Putamen (tissue), 1 donor: ENCODE measurements at places on chromosomes 11 and 22.

DNA sequence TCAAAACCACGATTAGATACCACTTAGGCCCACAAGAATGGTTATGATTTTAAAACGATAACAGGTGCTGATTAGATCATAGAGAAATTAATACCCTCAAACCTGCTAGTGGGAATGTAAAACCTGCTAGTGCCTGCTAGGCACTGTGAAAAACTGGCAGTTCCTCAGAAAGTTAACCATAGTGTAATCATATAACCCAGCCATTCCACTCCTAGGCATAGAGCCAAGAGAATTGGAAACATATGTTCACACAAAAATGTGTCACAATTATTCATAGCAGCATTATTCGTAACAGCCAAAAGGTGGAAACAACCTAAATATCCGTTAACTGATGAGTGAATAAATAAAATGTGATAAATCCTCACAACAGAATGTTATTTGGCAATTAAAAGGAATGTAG, 122.2 kb upstream of the SYN3 start:
- DNase-seq: no peak

DNA sequence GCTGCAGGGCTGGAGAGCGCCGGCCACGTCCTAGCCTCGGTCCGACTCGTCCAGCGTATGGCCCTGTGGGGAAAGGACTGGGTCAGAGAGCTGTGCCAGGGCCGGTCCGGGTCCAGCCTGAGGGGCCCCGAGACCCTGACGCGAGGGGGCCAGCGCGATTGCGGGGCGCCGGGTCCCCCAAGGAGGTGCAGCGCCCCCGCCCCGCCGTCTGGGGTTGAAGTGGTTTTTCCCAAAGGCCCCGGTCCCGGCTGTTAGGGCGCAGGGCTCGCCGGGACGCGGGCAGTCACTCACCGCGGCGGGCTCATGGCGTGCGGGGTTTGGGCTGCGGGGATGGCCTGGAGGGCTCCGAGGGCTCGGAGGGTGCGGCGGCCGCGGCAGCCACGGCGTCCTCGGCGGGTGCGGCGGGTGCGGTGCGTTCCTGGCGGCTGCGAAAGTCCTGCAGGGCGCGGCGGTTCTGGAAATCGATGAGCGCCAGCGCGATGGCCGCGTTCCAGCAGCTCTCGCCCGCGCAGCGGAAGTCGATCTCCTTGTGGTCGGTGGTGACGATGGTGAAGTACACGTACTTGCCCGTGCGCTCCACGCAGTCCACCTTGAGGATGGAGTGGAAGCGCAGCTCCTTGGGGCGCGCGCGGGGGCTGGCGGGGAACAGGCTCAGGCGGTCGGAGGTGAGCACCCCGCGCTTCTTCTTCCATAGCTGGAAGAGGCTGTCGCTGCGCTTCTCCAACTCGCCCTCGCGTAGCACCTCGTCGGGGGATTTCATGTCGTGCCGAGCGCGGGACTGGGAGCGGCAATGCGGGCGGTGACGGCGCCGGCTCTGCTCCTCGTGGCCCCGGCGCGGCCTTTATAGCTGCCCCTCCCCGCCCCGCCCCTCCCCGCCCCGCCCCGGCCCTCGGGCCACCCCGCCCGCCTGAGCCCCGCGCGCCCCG, at the start of gene PHLDA2:
Gene PHLDA2, minus strand, starts transcription at position 816 of the 926 bp plus-strand sequence. Its CDS starts 56 bp downstream, at position 760.
- no peak for DNase-seq

DNA sequence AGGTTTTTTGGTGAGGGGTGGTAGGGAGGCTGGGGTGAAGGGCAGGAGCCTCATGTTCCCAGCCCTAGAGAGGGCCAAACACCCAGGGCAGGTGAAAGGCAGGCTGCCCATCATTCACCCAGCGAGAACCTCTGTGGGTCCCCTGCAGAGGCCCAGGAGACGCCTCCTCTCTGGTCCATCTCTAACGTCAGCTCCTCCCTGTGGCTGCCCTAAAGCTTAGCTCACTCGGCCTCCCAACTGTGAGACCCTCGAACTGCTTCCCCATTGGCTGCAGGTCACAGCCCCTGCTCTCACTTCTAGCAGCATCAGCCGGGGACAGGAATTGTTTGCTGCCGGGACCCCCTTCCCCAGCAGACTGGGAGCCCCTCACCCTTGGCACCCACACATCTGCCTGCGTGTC, 615 bp upstream of the NFAM1 start:
- DNase-seq: no peak

GRCh38 chr11:110598725-110599124, 113.5 kb downstream of the ARHGAP20 start:
- DNase-seq: no peak

- no peak for DNase-seq
Observed at GRCh38 chr22:48021991-48022401, 1259.5 kb downstream of the TBC1D22A start.

DNA sequence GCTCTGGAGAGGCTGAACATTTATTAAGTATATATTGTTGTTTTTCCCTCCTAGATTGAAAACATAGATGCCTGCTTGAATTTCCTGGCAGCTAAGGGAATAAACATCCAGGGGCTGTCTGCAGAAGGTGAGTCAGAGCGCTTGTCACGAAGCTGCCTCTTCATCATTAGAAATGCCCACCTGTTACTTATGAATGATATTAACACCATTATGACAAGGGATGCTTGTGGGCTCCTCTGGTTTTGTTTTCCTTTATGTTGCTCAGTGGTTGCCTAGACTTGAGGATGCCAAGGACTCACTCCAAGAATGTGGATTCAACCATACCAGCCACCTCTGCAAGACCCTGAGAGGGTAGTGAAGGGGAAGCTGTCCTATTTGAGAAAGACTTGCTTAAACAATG, 156.2 kb downstream of the NAV2 start:
- peak; percentile 35 for DNase-seq

DNA sequence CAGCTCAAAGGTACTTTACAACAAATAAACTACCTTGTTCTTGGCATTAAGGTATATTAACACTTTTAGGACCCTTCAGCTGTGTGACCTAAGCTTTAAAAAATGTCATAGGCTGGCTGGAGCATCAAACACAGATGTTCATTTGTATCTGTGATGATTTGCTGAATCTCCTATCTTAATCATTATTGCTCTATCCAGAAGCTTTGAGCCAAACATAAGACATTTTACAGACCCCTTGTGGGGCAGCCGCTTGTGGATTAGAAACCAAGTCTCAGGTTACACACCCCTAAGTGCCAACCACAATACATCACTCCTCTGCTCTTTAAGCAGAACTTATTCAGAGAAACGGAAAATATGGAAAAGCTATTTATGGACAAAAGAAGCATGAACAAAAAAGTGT, 394.2 kb upstream of the CCDC90B start:
- no peak for DNase-seq

- DNase-seq: no peak
Observed at GRCh38 chr11:91825777-91826176, 398.8 kb upstream of the FAT3 start.

GRCh38 chr11:8261291-8261690, 2.4 kb downstream of the LMO1 start:
- DNase-seq: no peak

GRCh38 chr22:31142285-31142684, 2.0 kb upstream of the PLA2G3 start:
- no peak for DNase-seq

DNA sequence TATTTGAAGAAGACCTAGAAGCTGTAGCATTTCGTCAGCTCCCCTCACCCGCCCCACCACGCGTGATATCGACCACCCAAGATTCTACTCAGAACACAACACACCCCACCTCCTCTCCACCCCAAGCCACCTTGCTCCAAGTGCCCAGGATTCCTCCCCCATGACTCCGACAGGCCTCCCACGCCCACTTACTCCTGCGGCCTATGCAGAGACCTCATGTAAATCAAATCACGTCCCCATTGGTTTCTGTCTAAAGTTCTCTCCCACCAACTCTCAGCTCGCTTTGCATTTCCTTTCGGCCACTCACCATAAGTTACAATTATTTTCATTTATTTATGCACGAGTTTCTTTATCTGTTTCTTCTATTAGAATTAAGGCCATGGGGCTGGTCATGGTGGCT, 11.0 kb downstream of the TMEM151A start:
- no peak for DNase-seq

DNA sequence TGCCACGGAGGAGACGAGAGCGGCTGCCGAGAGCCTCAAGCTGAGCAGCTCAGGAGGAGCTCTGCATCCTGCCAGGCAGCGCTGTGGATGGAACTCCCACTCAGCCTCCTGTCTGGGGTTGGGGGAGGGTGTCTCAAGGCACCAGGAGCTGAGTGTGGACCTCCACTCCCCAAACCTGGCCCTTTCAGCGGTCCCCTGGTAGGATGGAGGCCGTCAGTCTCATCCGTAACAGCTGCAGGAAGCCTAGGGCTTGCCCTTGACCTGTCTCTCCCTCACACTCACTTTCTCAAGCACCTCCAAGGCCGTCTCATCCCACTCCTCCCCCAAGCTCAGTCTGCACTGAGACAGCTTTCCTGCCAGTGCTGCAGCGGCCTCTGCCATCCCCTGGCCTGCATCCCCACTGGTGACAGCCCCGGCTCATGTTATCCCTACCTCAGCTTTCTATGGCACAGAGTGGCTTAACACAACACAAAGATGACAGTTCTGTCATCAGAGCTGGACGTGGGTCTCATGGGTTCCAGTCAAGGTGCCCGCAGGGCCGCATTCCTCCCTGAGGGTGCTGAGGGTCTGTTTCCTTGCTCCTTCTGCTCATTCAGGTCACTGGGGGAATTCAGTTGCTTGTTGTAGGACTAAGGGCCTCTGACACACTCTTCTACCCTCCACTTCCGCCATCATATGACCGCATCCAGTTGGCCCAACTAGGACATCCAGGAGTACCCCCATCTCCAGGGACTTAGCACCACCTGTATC, 341.9 kb upstream of the B3GAT1 start:
- DNase-seq: no peak

- no peak for DNase-seq
Observed at GRCh38 chr11:34317666-34318065, 40.1 kb downstream of the ABTB2 start.

DNA sequence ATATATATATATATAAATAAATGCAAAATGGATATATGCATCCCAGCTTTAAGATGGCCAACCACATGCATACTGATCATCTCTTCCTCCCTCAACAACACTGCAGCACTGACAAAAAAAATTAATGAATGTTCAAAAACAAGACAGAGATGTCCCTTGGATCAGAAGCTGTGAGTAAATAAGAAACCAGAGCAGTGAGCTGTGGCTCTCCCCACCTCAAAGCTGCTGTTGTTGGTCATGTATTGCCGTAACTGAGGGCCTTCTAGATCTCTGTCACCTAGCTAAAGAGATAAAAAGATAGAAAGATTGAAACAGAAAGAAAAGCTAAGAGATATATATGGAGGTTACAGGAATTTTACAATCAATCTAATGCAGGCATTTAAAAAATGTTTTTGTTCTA, 15.5 kb upstream of the TMEM135 start:
- DNase-seq: no peak

- no peak for DNase-seq
Observed at GRCh38 chr11:45166604-45166897, 20.1 kb downstream of the PRDM11 start.

GRCh38 chr11:129788278-129788677, 27.4 kb upstream of the TMEM45B start:
- no peak for DNase-seq

DNA sequence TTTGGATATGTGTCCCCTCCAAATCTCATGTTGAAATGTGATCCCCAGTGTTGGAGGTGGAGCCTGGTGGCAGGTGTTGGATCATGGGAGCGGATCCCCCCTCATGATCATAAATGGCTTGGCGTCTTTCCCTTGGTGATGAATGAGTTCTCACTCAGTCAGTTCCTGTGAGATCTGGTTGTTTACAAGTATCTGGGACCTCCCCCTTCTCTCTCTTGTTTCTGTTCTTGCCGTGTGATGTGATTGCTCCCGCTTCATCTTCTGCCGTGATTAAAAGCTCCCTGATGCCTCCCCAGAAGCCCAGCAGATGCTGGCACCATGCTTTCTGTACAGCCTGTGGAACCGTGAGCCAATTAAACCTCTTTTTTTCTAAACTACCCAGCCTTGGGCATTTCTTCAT, 102.2 kb downstream of the SEZ6L start:
- DNase-seq: no peak

- DNase-seq: no peak
Observed at GRCh38 chr22:44743804-44744211, 8.6 kb upstream of the ARHGAP8 start.
